Epithelial cell of proximal tubule (primary cell): ENCODE measurements at places on chromosomes 16 and 17. TPM values are rescaled to one million over a fixed set of nuclear protein-coding genes. Genes with fewer than 3 reads are reported as not detected.

The OTOP2 gene
- total RNA-seq = not detected in 2 replicates

The CEP295NL gene
- total RNA-seq = 0.29 TPM in 2 replicates

The CDH5 gene
- 0.63 and 1.2 TPM in 2 replicates for total RNA-seq

The KRT28 gene
- total RNA-seq = not detected in 2 replicates

The OXLD1 gene
- 24.4 and 30.6 TPM in 2 replicates for total RNA-seq

The RMI2 gene
- total RNA-seq = 13.7 and 26.2 TPM in 2 replicates

The SLC47A1 gene
- total RNA-seq = 0.52 and 1.7 TPM in 2 replicates

The ZKSCAN2 gene
- total RNA-seq = 2.7 and 3.6 TPM in 2 replicates

The PRDM7 gene
- not detected in 2 replicates for total RNA-seq

The TIGD7 gene
- 1.8 and 1.9 TPM in 2 replicates for total RNA-seq

The MEIOC gene
- total RNA-seq = 7.1 and 9.8 TPM in 2 replicates

The SEZ6L2 gene
- 2.2 and 12.8 TPM in 2 replicates for total RNA-seq

DNA sequence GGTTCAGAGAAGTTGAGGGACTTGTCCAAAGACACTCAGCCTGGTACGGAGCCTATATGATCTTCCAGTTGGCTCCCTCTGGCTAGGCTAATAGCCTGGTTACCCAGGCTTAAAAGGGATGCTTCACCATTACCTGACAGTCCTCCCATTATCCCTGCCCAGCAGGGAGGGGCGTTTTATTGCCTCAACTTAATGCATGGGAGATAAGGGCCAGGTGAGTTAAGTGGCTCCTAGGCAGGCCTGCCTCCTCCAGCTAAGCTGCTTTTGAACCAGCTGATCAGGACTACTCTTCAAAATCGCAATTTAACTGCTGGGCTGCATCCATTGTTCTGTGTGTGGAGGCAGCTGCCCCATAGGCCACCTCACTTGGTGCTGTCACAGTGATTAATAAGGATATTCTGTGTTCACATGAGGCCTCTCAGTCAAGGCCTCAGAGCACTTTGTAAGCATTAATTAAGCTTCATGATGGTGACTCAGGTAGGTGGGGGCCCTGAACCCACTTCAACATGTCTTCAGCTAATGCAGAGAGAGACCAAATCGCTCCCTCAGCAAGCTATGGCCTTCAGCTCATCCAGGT is 27.9 kb downstream of the SMPD3 start:
- no peak for DNase-seq

- no peak for DNase-seq
Observed at GRCh38 chr17:22272363-22273146, 580.2 kb downstream of the KCNJ18 start.

DNA sequence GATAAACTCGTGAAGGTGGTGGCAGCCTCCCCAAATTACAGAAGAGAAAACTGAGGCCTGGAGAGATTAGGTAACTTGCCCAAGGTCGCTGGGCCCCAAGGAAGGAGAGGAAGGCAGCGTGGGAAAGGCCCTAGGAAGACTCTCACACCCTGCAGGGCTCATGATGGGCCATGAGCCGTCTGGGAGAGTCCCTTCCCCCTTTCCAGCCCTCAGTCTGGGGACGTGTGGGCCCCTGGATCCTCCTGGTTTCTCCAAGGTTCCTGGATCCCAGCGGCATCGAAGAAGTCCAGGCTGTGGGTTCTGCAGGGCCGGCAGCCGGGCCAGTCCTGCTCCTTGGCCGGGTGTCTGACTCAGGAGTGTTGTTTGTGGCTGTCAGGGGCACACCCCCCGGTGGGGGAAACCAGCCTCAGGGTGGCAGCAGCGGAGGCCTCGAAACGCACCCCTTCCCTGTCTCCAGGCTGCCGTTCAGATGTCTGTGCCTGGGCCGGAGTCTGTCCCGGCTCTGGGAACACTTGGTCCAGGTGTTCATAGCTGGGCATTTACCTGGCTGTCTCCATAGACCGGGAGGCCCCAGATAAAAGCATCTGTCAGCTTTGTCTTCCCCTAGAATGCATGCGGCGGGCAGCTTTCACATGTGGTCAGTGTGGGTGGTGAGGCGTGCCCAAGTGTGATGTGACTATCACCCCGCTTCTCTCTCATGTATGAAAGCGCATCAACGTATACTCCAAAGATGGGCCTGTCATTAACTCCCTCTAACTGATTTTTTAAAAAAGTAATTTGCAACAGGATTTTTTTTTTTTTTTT is 3.7 kb upstream of the RAP1GAP2 start:
- DNase-seq = no peak

DNA sequence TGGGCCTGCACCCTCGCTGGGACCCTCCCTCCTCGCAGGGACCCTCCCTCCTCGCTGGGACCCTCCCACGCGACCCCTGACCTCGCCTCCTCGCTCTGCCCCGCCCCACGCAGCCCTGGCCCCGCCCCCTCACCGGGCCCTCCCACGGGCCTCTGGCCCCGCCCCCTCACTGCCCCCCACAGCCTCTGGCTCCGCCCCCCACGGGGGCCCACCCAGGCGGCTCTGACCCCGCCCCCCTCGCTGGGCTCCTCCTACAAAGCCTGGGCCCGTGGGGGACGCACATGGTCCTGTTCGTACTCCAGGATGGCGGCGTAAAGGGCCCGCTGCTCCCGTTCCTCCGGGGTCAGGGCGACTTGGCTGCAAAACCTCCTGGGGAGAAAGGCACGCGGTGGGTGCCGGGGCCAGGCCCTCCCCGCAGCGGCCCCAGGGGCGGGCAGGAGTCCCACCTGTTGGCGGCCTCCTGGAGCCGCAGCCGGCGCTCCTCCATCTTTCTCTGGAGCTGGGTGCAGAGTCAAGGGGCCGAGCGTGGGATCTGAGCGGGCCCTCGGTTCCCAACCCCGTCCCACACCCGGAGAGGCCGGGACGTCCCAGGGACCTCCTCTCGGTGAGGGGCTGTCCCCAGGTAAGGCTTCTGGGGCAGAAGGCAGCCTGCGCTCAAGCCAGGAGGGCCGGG is 9.0 kb downstream of the VPS9D1 start:
- DNase-seq = no peak

GRCh38 chr17:2825253-2825970 is 29.2 kb downstream of the RAP1GAP2 start:
- no peak for DNase-seq

- DNase-seq = no peak
Observed at GRCh38 chr17:80960797-80961452, 30.7 kb upstream of the CHMP6 start.

GRCh38 chr17:17491031-17491471 is 5.1 kb downstream of the RASD1 start:
- DNase-seq = no peak

DNA sequence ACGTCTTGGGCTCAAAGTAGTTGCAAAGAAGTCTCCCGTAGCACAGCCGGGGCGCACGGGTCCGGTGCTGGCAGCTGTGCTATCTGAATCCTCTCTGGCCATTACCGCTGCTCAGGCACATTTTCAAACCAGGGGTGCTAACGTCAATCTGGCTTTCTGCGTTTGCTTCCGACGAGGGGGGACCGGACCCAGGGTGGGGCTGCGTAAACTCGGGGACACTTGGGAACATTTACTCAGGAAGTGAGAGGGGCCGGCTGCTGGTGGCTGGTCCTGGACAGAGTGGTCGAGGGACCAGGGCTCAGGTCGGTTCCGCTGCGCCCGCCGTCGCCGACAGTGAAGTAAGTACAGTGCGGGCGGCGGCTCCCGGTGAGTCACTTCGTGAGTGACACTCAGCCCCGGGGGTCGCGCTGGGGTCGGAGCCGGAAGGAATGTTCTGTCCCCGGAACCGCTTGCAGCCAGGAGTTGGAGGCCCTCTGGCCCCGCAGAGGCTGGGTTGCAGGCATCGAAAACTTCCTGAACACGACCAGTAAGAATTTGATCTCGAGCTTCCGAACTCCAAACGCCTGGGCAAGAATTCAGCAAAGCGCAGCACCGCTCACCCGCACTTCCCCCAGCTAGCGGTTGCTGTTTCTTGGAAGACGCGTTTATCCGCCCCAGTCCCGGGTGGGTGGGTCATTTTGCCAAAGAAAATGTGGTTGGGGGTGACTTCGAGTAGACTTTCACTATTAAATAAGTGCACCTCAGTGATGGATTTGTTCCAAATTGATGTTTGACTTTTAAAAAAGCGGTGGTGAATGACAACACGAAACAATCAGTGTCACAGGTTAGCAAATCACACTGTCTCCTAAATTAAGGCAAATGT is 1.4 kb upstream of the HS3ST3B1 start:
- DNase-seq = no peak

DNA sequence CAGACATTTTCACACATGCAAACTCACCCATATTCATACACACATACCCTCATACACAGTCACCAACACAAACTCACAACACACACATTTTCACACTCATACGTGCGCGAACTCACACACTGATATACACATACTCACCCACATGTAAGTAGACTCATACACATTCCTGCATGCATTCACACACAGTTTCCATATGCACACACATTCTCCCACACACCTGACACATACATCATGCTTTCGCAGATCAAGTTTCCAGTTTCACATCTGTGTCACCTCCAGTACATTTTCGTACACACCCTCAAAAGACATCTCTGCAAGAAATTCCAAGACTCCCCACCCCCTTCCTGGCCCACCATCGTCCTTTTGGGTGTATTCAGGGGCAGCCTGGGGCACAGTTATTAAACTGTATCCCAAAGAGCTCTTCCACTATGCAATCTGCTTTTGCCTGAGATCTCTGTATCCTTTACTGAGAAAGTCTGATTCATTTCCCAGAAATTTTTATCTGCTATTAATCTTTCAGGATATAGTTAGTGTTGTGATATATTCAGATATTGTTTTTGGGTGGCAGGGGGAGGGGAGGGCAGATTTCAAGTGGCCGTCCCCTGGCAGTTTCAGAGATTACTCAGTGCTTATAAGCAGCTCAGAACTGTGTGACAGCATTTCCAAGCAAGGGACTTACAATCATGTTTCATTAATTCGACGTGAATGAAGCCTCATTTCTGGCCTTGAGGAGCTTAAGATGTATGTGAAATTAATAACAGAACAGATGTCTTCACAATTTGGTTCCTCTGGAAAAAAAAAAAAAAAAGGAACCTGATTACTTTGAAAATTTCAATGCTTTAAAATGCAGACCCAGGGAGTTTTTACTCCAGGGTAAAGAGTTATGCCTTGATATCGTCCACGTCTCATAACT is 35.3 kb upstream of the MMP2 start:
- no peak for DNase-seq

DNA sequence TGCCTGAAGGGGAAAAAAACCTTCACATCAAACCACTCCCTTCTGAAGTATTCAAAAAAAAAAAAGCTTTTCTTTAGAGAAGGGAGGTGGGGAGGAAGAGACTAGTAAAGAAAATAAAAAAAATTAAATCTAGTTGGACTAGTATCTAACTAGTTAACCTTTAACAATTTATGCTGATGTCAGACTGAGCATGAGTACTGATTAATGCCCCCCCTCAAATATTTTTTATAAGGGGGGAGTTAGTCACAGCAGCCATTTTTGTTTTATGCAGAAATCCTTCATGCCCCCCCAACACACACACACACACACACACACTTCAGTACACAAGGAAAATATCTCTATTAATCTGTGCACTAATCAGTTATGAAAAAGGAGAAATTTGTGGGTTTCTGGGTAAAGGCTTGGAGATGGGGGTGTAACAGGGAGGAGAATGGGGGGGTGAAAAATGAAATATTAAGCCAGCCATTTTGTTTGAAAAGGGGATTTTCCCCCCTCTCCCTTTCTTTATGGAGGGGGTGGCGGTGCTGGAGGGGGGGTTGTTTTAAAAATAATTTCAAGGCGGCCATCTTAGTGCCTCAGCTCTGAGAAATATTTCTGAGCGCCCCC is 4.7 kb upstream of the CHD3 start:
- no peak for DNase-seq

DNA sequence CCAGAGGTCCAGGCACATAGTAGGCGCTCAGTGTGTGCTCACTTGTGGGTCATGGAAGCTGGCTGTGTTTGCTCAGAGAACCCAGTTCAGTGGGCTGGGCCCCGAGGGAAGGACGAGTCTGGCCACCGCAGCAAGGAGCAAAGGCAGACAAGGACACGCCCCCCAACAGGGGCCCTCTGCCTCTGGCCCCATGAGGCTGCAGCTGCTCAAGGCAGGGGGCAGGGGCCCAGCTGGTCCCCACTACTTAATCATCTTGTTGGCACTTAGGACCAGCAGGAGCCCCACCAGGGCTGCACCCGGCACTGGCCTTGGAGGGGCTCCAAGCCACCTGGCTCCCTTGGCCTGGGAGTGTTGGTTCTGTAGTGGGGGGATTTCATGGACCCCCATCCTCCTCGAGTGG is 16.1 kb downstream of the KCNJ12 start:
- no peak for DNase-seq

- no peak for DNase-seq
Observed at GRCh38 chr16:56675685-56676210, 6.1 kb downstream of the MT1H start.

- no peak for DNase-seq
Observed at GRCh38 chr16:76532188-76532973, 255.2 kb downstream of the CNTNAP4 start.
